ENCODE measurements at places on chromosomes 4 and X. TPM values are rescaled to one million over a fixed set of nuclear protein-coding genes. Genes with fewer than 3 reads are reported as not detected.

Gene EPHA5
- total RNA-seq: 93.4 TPM

- DNase-seq: no peak
Measured at GRCh38 chr4:151851354-151851753, 90.5 kb upstream of the GATB start.

GRCh38 chrX:41559235-41560052, 112.3 kb downstream of the NYX start:
- DNase-seq: no peak

DNA sequence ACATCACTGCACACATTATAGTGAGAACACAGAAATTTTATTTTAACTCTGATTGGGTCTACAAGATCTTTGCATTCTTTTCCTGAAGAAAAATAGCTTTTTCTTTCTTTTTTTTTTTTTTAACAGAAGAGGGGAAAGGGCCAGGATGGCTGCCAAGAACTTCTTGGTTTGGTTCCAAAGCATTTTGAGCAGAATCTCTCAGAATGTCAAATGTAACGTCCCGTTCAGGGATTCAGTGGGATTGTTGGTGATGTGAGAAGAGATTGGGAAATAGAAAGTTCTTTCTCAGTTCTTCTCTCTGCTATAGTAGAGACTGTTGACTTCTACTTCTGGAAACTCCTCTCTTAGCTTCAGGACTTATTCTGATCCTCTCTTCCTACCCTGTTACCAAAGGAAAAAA, 70.9 kb upstream of the CBR4 start:
- DNase-seq: no peak

DNA sequence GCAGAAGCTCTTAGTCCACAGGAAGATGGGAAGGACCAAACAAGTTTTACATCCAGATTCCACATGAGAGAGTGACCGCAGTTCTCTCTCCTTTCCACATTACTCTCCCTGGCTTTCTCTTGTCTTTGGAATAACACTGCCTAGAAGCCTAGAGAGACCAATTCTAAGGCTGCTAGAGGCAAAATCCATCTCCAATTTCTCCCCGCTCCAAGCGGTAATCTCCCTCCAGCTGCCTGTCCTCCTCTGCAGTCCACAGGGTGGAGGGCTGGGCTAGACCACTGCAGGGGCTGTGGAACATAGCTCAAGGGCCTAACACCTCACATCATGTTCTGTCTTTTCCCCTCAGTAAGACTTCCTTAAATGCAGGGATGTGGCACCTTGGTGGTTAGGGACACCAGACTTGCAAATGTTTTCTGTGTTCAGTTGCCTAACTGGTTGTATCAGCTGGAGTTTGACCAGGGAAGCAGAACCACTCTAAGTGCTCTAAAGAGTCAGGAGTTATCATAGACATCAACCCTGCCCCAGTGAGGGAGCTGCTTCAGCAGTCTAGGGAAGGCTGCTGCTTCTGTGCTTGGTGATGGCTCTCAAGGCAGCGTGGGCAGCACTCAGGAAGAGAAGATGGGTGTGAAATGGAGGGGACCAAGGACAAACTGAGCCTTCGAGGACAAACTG, 423.1 kb downstream of the BCOR start:
- DNase-seq: no peak

- DNase-seq: no peak
Measured at GRCh38 chrX:31268359-31268758, 196.5 kb upstream of the FTHL17 start.

Gene TCEAL5
- total RNA-seq: 5.0 TPM

Gene F9
- not detected for total RNA-seq

Gene PLS3
- 14.6 TPM for total RNA-seq

GRCh38 chr4:186027405-186027804, 41.6 kb upstream of the TLR3 start:
- no peak for DNase-seq

GRCh38 chr4:4870576-4871241, 11.2 kb downstream of the MSX1 start:
- no peak for DNase-seq

DNA sequence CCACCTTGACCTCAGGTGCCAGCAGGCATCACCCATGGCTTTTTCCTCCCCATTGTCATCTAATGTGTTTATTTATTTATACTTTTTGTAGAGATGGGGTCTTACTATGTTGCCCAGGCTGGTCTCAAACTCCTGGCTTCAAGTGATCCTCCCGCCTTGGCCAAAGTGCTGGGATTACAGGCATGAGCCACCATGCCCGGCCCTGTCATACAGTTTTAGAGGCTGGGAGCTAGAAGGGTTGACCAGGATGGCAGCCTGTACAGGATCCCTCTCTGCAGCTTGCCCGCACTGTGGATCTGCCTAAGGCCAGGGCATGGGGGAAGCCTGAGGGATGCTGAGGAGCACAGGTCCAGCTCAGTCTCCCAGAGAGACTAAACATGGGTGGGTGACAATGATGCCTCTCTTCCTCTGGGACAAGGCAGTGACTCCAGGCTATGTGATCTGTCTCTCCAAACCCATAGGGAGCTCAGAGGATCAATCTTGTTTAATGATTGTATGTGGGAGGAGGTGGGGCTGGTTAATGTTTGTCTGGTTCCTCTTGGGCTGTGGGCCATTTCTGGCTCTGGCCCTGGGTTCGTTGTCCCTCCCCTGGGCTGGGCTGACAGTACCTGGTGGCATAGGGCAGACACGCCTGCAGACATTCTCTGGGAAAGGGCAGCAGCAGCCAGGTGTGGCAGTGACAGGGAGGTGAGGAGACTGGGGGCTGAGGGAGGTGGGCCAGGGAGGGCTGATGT, 8.3 kb upstream of the GJB1 start:
- DNase-seq: no peak

DNA sequence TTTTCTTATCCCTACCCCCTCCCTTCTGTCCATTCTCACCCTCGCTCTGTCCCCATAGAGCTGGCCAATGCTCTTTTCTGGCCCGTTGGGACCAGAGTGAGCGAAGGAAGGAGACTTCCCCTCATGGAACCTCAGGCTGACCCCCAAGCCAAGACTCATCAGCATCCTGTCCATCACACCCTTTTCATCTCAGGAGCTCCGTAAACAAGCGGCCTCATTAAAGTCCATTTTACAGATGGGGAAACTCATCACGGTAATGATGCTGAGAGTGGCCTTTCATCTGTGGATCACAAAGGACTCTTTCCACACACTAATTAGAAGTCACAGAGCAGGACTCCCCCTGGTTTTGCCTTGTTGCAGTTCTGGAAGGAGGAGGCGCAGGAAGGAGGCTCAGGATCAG, 67.4 kb upstream of the SLC34A2 start:
- DNase-seq: no peak

DNA sequence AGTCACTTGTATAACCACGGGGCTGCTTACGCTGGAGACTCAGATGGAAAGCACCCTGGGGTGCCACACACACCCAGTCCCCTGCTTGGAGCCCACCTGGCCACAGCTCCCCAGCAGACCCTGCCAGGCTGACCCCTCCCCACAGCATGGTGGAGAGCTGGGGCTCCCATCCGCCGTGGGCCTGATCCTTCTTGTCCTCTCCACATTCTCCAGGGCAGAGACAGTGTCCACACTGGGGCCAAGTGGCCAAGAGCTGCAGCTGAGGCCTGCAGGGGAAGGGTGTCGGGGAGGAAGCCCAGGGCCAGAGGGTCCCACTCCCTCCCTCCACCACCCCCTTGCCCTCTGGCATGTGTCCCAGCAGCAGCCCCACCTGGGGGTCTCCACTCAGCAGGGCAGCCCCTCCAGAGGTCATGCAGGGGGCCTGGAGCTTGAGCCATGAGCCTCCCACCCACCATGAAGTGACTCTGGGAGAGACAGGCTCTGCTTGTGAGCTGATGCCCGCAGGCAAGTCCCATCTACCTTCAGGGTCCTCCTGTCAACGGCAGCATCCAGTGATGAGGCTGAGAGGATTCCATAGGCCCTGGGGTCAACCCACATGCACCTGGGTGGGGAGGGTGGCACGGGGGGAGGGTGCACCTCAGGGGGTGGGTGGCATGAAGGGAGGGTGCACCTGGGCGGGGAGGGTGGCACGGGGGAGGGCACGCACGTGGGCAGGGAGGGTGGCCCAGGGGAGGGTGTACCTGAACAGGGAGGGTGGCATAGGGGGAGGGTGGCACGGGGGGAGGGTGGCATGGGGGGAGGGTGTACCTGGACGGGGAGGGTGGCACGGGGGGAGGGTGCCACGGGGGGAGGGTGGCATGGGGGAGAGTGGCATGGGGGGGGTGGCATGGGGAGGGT, 56.4 kb downstream of the FAM53A start:
- no peak for DNase-seq

Gene GRK4
- total RNA-seq: 26.5 TPM

GRCh38 chr4:57446266-57446665, 336.1 kb upstream of the IGFBP7 start:
- DNase-seq: no peak

DNA sequence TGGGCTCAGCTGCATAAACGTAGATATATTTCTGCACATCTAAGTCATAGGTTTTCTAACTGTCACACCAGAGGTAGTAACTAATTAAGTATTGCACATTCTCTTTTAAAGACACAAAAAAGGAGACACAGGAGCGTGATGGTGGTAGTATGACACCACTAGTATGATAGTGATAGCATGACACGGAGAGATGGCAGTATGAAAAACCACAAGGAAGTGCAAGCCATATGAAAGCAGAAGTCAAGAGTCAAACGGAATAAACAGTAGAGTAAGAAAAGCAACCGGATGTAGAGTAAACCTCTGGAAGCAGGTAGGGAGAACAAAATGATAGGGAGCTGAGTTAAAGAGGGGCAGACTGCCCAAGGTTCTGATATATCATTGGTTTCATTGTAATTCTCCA, 382.2 kb upstream of the INTU start:
- no peak for DNase-seq

Measured in cerebellum (tissue), 4 donors.